Stimulated activated CD8-positive, alpha-beta memory T cell treated with anti-CD3 and anti-CD28 coated beads, Interleukin-4, amount 100 ng/mL, for 4 hours (primary cell): ENCODE measurements at places on chromosomes 4 and X.

GRCh38 chr4:166309286-166309685 is 436.2 kb downstream of the TLL1 start:
- no peak for DNase-seq

DNA sequence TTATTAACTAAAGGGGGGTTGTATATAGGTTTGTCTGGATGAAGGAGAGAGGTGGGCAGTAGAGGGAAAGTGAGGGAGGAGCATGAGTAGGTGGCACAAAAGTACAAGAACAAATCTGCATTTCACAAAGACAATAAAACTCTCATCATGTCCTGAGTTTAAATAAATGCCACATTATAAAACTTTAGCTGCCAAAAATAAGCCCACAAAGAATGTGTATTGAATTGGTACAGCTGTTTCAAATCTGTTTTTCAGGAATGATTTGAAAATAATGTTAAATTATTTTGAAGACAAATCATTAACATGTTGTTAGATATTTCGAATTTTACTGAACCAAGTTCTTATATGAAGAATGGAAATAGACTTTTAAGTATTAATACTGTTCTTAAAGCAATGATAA is 5.8 kb downstream of the CNKSR2 start:
- DNase-seq: no peak

DNA sequence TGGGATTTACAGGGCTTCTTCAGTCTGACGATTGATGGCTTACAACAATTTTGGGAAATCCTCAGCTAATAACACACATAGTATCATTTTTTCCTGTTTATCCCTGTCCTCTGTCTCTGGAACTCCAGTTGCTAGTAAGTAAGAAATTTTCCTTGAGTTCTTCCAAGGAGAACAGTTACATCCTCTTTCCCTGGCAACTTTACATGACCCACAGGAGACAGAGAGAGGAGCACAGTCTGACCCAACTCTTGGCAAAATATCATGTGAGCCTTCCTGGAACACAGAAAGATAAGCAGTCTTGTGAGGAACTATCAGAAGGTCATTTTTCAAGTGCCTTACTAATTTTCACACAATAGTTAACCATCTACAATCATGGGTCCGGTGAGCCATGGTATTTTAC is 578.7 kb upstream of the PABPC4L start:
- DNase-seq: no peak

DNA sequence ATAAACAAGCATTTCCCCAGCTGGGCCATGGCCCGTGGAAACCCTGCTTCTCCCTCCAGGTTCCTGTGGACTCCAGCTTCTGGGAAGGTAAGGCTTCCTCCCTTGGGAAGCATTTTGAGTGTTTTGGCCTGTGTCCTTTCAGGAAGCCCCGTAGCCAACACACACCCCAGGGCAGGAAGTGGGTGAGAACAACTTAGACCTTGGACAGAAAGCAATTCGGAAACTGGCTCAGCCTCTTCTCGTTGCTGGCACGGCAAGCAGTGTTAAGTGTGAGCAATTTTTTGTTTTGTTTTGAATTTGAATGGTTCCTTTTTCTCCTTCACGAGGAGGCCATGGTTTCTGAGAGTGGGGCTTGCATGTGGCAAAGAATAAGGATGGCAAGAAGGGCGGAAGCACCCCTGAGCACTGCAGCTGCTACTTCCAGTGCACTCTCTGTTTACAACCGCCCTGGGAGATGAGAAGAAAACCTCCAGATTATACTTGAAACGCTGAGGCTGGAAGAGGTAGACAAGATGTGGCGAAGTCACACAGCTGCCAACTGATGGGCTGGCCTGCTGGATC is 14.1 kb upstream of the CYTL1 start:
- DNase-seq: no peak

DNA sequence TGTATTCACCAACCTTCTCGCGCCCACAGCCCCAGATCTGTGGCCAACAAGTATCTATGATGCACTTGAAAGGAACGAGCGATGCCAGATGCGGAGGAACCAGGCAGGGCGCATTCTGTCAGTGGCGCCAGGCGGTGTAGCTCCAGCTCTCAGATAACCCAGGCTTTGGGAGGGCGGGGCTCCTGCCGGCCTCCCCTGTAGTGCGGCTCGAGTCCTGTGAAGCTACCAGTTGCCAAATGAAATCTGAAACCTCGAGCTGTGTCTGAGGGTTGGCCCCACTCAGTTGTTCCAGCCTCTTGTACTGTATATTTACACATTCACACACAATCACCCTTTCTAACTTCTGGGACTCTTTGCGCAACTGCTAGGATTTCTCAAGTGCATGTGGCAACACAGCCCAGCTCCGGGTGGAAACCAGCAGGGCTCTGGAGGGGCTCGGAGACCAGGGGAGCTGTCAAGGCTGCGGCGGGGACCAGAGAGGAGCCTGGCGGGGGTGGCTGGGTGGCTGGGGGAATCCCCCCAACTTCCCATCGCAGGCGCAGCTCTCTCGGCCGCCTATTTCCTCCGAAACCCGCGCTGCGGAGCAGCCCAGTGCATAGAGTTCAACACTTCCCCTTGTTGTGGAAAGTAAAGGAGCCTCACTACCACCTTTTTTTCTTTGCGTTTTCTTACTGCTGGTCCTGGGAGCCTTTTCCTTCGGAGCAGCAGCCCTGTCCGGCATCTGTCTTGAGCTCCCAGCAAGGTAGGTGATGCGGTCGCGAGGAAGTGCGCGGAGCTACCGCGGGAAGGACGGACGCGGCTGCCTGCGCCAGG is at the start of gene ARHGAP24:
ARHGAP24 (plus strand) TSS at position 333 of the 813 bp plus-strand sequence.
- DNase-seq: no peak

DNA sequence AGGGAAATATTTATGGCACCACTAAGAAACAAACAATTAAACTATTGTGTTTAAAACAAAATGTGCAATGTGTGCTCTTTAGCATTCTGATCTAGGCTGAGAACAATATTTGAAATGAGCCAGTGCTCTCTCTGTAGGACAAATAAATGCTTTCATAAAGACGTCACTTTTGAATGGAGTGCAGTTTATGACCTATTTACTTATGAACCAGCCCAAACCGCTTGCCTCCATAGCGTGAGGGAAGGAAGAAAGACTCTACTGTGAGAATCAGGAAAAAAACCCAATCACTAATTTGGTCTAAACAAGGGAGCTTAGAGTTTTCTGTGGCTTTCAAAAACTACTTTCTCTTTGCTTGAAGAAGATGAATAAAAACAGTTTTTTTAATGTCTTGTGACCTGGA is 39.4 kb downstream of the SAT1 start:
- no peak for DNase-seq

- DNase-seq: no peak
Measured at GRCh38 chr4:172050911-172051310, 237.7 kb downstream of the GALNTL6 start.

DNA sequence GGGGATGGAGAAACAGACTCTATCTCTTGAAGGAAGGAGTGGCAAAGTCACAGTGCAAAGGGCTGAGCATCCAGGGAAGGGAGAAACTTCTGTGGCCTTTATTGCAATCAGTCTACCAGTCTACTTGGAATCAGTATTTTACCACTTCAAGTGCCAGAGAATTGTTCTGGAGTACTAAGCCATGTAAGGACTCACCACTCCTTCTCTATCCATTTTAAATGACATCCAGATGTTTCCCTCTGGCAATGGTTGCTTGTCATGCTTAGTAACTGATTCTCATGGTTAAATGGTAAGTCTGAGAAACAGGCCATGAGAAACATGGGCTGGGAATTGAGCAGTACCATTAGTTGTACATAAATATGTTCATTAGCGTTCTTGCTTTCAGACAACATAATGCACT is 21.1 kb upstream of the SMIM10 start:
- DNase-seq: no peak

GRCh38 chr4:92524131-92524530 is 220.4 kb downstream of the GRID2 start:
- no peak for DNase-seq

- no peak for DNase-seq
Measured at GRCh38 chrX:78822157-78822690, 74.7 kb downstream of the LPAR4 start.

DNA sequence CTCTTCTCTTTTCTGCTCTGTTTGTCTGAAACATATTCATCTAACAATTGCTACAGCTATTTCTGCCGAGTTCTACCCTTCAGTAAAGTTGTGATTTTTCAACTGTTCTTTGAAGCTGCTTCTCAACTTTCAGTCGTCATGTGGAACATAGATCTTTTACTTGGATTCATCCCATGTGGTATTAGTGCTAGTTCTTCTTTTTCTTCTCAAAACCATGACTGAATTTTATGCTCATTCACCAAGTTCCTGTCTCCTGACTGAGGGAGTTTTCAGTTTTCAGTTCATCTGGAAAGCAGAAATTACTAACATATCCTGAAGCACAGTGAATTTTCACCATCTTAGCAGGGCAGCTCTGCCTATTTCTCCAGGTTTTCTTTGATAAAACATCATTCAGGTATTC is 12.1 kb downstream of the ACSL4 start:
- no peak for DNase-seq

GRCh38 chrX:129585691-129586090 is 45.6 kb downstream of the OCRL start:
- no peak for DNase-seq

- no peak for DNase-seq
Measured at GRCh38 chr4:76178296-76178695, 30.1 kb upstream of the NUP54 start.

DNA sequence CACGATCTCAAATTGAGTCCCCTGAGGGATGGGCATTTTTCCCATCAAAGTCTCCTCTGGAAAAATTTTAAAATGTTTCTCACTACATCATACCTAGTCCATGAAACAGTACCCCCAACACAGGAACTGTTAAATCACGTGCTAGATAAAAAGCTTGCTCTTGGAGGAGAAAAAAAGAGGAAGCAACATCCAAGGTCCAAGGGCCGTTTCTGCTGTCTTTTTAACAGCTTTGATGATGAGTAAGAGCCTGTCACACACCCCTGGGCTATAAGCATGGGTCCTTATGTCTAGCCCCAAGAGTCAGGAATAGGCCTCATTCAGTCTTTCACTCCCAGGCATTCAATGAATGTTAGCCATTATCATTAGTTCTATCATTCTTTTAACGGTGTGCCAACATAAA is 128.9 kb downstream of the SH3KBP1 start:
- DNase-seq: no peak

DNA sequence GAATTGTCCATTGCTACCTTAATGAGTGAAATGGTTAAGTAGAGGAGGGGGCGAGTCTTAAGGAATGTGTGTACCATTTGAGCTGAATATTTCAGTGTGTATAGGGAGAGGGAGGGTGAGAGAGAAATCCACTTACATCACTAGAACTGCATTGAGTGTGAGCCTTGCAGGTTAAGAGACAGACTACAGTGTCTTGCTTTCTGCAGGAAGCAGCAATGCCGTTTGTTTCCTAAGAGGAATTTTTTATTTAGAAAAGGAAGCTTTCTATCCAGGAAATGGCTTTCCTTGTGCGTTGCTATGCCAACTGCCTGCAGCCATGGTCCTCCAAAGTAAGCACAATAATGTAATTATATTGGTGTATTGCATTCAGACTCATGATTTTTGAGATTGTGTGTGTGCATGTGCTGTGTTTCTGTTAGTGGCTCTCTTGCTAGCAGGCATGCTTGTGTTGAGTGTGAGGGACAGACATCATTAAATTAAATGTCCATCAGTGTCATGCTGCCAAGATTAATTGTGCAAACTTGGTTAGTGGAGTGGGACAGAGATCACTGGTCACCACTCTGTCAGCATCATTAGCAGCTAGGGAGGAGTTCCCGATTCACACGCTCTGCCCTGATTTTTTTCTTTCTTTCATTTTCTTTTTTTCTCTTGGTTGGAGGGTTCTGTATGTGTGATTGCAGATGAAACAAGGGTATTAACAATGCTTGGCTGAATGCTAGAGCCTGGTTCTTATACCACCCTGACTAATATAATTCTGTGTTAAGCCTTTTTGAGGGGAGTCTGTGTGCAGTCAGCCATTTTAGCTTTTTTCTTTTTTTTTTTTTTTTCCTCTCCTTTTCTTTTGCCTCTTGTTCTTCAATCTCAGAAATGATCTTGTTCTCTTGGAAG is 164.3 kb downstream of the RAPGEF2 start:
- DNase-seq: no peak

DNA sequence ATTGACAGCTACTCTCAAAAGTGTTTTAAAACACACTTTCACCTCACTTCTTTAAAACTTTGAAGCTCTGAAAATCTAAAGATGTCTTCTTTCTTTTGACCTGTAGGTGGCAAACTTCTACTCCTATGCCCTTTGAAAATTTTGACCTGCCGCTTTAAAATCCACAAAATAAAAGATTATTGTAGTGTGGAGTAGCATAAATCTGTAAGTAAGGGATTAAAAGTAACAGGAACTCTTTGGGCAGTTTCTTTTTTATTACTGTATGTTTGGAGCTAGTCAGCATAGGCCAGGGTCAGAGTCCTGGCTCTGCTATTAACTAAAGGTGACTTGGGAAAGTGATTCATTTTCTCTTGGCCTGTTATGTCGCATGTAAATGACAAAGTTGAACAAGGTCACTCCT is 25.5 kb downstream of the BBS12 start:
- no peak for DNase-seq

GRCh38 chr4:95190751-95191436 is 357.9 kb downstream of the UNC5C start:
- DNase-seq: no peak

- no peak for DNase-seq
Measured at GRCh38 chr4:52299120-52299519, 248.0 kb downstream of the SPATA18 start.

GRCh38 chrX:1153940-1154339 is 58.5 kb downstream of the CRLF2 start:
- DNase-seq: no peak

GRCh38 chr4:23278845-23279244 is 586.1 kb downstream of the GBA3 start:
- no peak for DNase-seq

- no peak for DNase-seq
Measured at GRCh38 chr4:138010639-138011038, 231.5 kb downstream of the SLC7A11 start.

DNA sequence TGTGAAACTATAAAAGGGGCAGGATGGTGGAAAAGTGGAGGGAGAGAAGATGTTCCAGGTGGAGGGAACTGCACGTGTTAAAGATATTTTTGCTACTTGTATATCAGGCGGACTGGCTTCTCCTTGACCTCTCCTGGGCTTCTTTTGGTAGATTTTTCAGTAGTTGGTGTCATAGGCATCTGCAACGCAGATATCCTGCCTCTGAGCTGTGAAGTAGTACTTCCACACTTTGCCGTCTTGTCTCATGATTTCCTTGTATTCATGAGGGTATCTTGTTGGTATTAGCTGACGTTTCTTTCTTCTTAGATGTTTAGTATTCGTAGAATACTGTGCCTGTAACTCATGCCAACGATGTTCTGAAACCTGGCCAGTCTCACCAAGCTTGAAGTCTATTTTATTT is 81.0 kb downstream of the WWC2 start:
- DNase-seq: no peak

GRCh38 chr4:17285747-17286146 is 226.1 kb downstream of the QDPR start:
- DNase-seq: no peak

DNA sequence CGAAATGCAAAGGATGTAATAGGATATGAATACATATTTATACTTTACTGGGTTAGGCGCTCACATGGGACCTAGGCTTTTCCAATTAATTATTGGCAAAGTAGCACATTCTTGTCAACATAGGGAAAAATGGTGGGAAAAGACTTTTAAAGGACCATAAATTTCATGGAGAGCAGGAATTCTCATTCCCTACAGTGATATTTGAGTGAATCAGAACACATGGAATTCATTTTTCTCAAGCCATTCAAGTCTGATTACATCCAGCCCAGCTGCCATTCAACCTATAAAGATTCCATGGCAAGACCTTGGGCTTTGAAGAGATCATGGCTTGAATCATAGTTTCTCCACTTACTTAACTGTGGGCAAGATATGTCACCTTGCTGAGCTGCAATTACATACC is 150.4 kb downstream of the SOWAHB start:
- no peak for DNase-seq

GRCh38 chr4:85861064-85861765 is 386.3 kb downstream of the ARHGAP24 start:
- DNase-seq: no peak
